ENCODE measurements at places on chromosomes 3 and 15.
A peak's percentile ranks its signal among the peaks of the same experiment; 100 is the strongest.

- DNase-seq = no peak
- no peaks in the 10 kb centered on the region for H3K27me3 ChIP-seq
- no peaks in the 10 kb centered on the region for H3K36me3 ChIP-seq
- peaks cover 48% of the 10 kb centered on the region for H3K4me1 ChIP-seq
- no peak overlapping the region for H3K4me3 ChIP-seq
Observed at GRCh38 chr3:51340989-51341636, 44.0 kb upstream of the MANF start.

DNA sequence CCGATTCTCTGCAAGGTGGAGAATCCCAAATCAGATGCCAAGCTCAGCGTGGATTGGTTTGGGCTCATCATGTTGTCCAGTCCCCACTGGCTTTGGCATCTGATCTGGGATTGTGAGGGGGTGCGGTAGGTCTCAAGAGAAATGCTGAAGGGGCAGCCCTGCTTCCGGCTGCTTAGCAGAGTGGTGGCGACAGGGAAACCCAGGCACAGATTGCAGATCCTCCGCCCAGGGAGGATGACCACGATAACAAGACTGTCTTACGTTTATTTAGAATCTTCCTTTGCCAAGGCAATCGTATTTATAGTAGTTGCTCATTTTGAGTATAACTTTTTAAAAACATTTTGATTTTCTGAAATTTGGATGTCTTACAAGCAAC is 61.1 kb downstream of the SLC12A8 start:
- no peaks in the 10 kb centered on the region for H3K27me3 ChIP-seq
- H3K27ac ChIP-seq = peak overlapping the region; percentile 54
- H3K36me3 ChIP-seq = no peaks in the 10 kb centered on the region
- no peak overlapping the region for H3K4me3 ChIP-seq

- H3K36me3 ChIP-seq = no peaks in the 10 kb centered on the region
- H3K4me3 ChIP-seq = no peak overlapping the region
- H3K27me3 ChIP-seq = no peaks in the 10 kb centered on the region
- peaks cover 61% of the 10 kb centered on the region for H3K4me1 ChIP-seq
Observed at GRCh38 chr3:111738238-111738637, 120.8 kb upstream of the PHLDB2 start.

- peak overlapping the region; percentile 81 for H3K4me3 ChIP-seq
- H3K4me1 ChIP-seq = peaks cover 3% of the 10 kb centered on the region
- no peaks in the 10 kb centered on the region for H3K36me3 ChIP-seq
- DNase-seq = peak; percentile 92
- no peak overlapping the region for H3K27ac ChIP-seq
Observed at GRCh38 chr3:57169872-57170623, 4.9 kb upstream of the IL17RD start.

- peaks cover 71% of the 10 kb centered on the region for H3K4me1 ChIP-seq
- peak overlapping the region; percentile 96 for H3K27ac ChIP-seq
- no peaks in the 10 kb centered on the region for H3K27me3 ChIP-seq
- DNase-seq = peak; percentile 58
- peaks cover 6% of the 10 kb centered on the region for H3K36me3 ChIP-seq
Observed at GRCh38 chr3:146161663-146162002, 649 bp upstream of the PLOD2 start.

GRCh38 chr3:71881732-71882131 is 96.8 kb upstream of the PROK2 start:
- no peak for DNase-seq
- H3K27me3 ChIP-seq = peaks cover 36% of the 10 kb centered on the region
- no peaks in the 10 kb centered on the region for H3K36me3 ChIP-seq
- no peaks in the 10 kb centered on the region for H3K4me1 ChIP-seq

DNA sequence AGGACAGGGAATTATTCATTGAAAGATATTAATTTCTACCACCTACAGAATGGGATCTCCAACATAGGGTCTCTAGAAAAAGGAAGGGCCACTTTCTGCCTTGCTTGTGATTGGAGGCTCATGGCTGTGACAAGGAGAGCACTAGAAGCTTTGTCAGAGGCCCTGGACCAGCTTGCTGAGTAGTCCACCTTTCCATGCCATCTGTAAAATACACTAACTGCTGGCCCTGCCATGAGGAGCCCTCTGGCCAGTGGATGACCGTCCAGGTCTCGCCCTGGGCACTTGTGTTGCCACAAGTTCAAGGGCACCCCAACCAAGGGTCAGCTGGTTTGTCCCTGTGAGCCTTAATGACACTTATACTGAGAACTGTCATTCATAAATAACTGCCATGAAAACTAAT is 1.6 kb upstream of the SYNM start:
- DNase-seq = no peak
- H3K4me1 ChIP-seq = peaks cover 6% of the 10 kb centered on the region
- H3K4me3 ChIP-seq = no peak overlapping the region
- no peaks in the 10 kb centered on the region for H3K36me3 ChIP-seq
- peaks cover 32% of the 10 kb centered on the region for H3K27me3 ChIP-seq
- no peak overlapping the region for H3K27ac ChIP-seq

DNA sequence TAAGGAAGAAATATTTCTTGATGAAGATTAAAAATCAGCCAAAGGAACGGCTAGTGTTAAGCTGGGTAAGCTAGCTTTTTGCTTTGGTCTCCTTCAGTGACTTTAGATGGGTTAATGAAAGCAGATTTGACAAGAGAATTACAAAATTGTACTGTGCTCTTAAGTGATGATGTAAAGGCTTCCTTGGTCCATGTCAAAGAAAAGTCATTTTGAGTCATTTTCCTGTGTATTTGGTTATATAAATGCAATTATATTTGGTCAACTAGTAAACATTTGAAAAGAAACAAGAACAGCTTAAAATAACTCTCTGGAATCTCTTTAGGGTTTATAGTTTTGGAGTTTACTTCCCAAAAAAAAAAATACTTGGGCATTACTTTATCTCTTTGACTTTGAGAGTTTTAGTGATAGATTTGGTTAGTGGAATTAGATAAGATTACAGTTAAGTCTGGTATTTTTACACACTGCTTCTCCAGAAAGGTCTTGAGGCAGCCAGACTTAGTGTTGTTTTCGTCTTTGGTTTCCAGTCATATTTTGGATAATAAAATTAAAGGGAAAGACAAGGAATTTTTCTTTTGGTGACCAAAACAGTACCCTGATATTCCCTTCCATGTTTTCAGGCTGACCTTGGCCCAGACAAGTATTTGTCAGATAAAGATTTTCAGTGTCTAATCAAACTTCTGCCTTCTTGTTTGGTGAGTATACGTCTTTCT is 42.3 kb downstream of the PDHB start:
- peaks cover 40% of the 10 kb centered on the region for H3K4me1 ChIP-seq
- no peaks in the 10 kb centered on the region for H3K27me3 ChIP-seq
- no peak for DNase-seq
- peaks cover 23% of the 10 kb centered on the region for H3K36me3 ChIP-seq
- H3K27ac ChIP-seq = peak overlapping the region; percentile 3

DNA sequence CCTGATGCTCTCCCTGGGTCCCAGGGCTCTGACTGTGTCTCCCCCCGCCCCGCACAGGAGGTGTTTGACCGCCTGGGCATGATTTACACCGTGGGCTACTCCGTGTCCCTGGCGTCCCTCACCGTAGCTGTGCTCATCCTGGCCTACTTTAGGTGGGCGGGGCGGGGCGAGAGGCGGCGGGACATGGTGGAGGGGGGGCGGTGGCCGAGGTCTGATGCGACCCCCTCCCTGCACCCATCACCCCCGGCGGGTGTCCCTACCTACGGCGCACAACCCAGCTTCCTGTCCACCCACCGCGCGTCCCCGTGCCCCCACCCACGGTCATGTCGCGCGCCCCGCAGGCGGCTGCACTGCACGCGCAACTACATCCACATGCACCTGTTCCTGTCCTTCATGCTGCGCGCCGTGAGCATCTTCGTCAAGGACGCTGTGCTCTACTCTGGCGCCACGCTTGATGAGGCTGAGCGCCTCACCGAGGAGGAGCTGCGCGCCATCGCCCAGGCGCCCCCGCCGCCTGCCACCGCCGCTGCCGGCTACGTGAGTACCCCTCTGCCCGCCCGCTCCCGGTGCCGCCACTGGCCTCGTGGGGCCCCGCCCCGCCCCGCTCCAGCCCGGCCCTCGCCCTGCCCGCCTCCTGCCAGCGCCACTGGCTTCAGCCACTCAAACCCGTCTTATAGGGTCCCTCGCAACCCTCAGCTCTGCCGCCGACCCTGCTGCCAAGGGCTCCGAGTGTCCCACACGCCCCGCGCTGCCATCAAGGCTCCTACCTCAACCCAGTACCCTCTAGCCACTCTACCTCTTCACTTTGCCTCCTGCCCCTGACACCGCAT is 21.0 kb downstream of the PTH1R start:
- H3K4me3 ChIP-seq = no peak overlapping the region
- peak; percentile 63 for DNase-seq
- H3K27me3 ChIP-seq = peaks cover 10% of the 10 kb centered on the region
- H3K36me3 ChIP-seq = no peaks in the 10 kb centered on the region
- no peaks in the 10 kb centered on the region for H3K4me1 ChIP-seq
- no peak overlapping the region for H3K27ac ChIP-seq

GRCh38 chr3:117444175-117444574 is 734.6 kb downstream of the TUSC7 start:
- no peaks in the 10 kb centered on the region for H3K27me3 ChIP-seq
- no peak for DNase-seq
- no peak overlapping the region for H3K27ac ChIP-seq
- H3K4me3 ChIP-seq = no peak overlapping the region

GRCh38 chr15:61118885-61119284 is 110.2 kb downstream of the RORA start:
- peaks cover 9% of the 10 kb centered on the region for H3K4me1 ChIP-seq
- DNase-seq = no peak
- H3K27ac ChIP-seq = no peak overlapping the region
- H3K4me3 ChIP-seq = no peak overlapping the region
- no peaks in the 10 kb centered on the region for H3K36me3 ChIP-seq
- H3K27me3 ChIP-seq = no peaks in the 10 kb centered on the region

DNA sequence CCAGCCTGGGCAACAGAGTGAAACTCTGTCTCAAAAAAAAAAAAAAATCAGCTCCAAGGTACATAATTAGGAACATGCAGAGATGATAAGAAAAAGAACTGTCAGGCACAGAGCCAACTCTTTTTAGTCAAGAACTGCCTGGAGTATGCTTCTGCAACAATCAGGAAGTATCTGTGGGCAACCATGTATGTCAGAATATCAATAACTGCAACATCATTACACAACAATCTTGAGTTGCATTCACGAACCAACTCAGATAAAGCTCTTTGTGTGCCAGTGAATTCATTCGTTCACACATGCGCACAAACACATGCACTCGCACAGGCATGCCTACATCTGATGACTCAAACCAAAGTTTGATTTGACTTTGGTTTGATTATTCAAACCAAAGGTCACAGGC is 32.1 kb downstream of the EFHB start:
- peaks cover 5% of the 10 kb centered on the region for H3K4me1 ChIP-seq
- H3K27ac ChIP-seq = no peak overlapping the region
- no peaks in the 10 kb centered on the region for H3K27me3 ChIP-seq
- DNase-seq = no peak
- H3K4me3 ChIP-seq = no peak overlapping the region
- no peaks in the 10 kb centered on the region for H3K36me3 ChIP-seq

GRCh38 chr3:68706536-68706935 is 225.8 kb downstream of the TAFA4 start:
- H3K4me3 ChIP-seq = no peak overlapping the region
- H3K27ac ChIP-seq = no peak overlapping the region
- H3K27me3 ChIP-seq = no peaks in the 10 kb centered on the region
- H3K4me1 ChIP-seq = no peaks in the 10 kb centered on the region
- H3K36me3 ChIP-seq = no peaks in the 10 kb centered on the region

- H3K4me3 ChIP-seq = no peak overlapping the region
- peaks cover 4% of the 10 kb centered on the region for H3K27me3 ChIP-seq
- no peaks in the 10 kb centered on the region for H3K4me1 ChIP-seq
- no peak overlapping the region for H3K27ac ChIP-seq
- no peaks in the 10 kb centered on the region for H3K36me3 ChIP-seq
- DNase-seq = no peak
Observed at GRCh38 chr15:84826369-84826823, 9.2 kb downstream of the ALPK3 start.

GRCh38 chr15:66703540-66703941 is 1.5 kb downstream of the SMAD6 start:
- H3K27ac ChIP-seq = no peak overlapping the region
- H3K27me3 ChIP-seq = no peaks in the 10 kb centered on the region
- peak; percentile 89 for DNase-seq
- H3K36me3 ChIP-seq = peaks cover 4% of the 10 kb centered on the region

DNA sequence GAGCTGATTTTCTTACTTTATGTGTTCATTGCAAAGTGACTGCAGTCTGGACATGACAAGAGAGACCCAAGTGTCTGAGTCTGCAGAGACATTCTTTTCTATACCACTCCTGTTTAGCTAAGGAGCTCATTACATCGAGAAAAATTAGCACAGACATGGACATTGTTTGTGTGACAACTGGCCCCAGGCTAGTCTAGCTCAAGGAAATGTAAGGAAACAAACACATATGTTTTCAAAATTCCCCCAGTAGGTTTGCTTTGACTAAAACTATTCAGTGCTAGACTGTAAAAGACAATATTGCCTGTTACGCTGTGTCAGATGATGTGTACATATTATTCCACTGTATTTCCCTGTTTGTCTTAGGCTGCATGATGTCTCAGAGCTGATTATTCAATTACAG is 40.9 kb downstream of the TPRG1 start:
- no peak overlapping the region for H3K27ac ChIP-seq
- H3K36me3 ChIP-seq = no peaks in the 10 kb centered on the region
- no peaks in the 10 kb centered on the region for H3K4me1 ChIP-seq
- peaks cover 5% of the 10 kb centered on the region for H3K27me3 ChIP-seq

DNA sequence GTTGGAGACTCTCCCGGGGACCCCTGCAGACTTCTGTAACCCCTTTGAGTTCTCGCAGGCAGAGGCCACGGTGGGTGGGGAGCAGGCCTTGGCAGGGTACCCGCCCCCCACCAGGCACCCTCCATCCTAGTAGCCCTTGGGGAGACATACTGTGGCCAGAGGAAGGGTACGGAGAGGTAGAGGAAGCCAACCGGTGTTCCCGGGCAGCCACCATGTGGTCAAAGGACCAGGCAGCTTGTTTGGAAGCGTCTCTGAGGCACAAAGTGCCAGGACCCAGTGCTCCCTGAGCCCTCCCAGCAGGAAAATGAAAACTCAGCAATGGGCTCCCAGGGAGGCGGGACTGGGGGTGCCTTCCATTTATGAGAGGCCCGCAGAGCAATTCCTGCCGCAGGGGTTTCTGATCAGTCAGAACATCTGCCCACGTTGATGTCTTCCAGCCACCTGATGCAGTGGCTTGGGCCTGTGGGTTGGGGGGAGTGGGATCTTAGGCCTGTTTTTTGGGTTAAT is 53.0 kb upstream of the CGNL1 start:
- H3K4me3 ChIP-seq = no peak overlapping the region
- DNase-seq = no peak
- no peak overlapping the region for H3K27ac ChIP-seq
- H3K27me3 ChIP-seq = no peaks in the 10 kb centered on the region
- H3K36me3 ChIP-seq = no peaks in the 10 kb centered on the region

DNA sequence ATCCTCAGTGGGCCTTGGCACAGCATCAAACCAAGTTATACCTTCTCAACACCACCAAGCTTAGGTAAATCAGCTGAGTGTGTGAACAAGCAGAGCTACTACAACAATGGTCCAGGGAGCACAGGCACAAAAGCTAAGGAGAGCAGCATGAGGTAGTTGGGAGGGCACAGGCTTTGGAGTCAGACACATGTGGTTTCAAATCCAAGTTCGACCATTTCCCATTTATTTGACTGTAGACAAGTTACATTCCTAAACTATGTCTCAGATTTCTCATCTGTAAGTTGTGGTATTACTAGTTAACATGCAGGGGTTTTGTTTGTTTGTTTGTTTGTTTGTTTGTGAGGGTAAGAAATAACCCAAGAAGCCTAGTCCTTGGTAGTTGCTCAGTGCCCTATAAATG is 46.9 kb downstream of the MLH1 start:
- no peak for DNase-seq
- H3K4me1 ChIP-seq = no peaks in the 10 kb centered on the region
- H3K27me3 ChIP-seq = no peaks in the 10 kb centered on the region
- no peak overlapping the region for H3K4me3 ChIP-seq
- peaks cover 32% of the 10 kb centered on the region for H3K36me3 ChIP-seq

GRCh38 chr3:5232570-5232969 is 45.1 kb downstream of the EDEM1 start:
- no peak overlapping the region for H3K27ac ChIP-seq
- H3K4me1 ChIP-seq = no peaks in the 10 kb centered on the region
- no peak for DNase-seq
- H3K36me3 ChIP-seq = no peaks in the 10 kb centered on the region

Measured in osteoblast (primary cell).